ENCODE measurements at places on chromosomes 4 and X.

GRCh38 chrX:68043713-68044438 is 389.4 kb downstream of the OPHN1 start:
- no peak for DNase-seq

DNA sequence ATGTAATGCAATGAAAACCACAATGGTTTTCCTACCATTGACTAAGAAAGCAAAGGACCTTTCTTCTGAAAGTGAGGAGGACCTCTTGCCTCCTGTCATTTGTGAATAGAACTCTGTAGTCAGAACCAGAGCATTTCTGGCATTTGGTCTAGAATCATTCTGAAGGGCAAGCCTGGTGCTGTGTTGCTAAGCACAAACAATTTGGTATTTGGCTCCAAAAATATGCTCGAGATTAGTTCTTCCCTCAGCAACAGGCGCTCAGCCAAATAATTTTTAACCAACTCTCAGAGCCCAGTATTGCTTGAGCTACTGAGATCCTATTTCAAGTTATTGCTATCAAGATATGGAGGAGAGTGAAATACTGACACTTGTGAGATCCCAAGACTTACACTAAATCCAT is 71.0 kb downstream of the SNCA start:
- DNase-seq = no peak

DNA sequence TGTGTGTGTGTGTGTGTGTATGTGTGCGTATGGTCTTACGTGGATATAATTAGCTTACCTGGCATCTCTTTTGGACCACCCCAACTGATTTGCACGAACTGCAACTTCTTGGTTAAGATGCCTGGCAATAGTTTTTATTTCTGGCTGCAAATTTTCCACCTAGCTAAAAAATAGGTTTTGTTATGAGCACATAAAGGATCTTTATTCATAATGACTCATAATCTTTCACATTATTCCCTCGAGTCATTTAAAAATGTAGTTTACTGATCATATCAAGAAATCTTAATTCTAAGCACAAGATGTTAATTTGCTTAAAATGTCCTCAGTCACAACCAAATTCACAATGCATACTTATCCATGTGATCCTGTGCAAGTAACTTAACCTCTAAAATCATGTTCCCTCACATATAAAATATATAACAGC is 1.5 kb downstream of the COX18 start:
- no peak for DNase-seq

- DNase-seq = no peak
These were observed 32.7 kb upstream of the MAGED1 start for GRCh38 chrX:51860679-51861078.

DNA sequence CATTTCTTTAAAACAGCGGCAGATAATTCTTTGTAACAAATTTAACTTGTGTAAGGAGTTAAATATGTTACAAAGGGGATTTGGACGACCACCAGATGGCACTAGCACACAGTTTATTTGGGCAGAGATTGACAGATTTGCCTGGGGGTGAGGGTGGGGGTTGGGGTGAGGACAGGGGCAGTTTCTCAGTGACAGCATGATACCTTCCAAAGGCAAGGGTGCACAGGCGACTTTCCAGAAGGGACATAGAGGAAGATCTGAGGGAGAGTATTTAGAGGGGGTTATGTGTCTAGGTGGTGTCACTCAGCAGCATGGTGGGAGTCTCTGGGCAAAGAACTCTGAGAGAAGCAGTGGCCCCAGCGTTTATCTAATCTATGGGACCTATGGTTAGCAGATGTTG is 9.6 kb upstream of the TMA16 start:
- DNase-seq = peak; percentile 27

DNA sequence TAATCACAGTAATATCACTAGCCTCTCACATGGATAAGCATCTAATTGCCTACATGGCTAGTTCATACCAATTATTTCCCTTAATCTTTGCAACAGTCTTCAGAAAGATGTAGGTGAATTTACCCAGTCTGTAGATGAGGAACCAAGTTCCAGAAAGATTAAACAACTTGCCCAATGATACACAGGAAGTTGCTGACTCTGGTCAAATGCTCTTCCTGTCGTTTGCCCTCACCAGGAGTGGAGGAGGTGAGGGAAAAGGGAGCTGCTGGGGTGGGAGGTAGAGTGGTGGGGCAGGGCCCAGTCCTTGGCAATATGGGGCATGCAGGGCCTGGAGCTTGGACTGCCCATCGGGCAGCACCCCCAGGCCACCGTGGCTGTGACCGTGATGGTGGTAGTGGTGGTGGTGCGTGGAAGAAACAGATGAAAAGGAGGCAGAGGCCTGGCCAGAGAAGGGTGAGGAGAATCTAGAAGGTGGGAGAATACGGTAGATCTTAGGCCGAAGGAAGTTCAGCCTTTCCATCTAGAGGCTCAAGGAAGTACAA is 2.3 kb upstream of the KDM5C start:
- DNase-seq = no peak

- no peak for DNase-seq
These were observed 57.0 kb downstream of the CEP44 start for GRCh38 chr4:174340714-174341113.

DNA sequence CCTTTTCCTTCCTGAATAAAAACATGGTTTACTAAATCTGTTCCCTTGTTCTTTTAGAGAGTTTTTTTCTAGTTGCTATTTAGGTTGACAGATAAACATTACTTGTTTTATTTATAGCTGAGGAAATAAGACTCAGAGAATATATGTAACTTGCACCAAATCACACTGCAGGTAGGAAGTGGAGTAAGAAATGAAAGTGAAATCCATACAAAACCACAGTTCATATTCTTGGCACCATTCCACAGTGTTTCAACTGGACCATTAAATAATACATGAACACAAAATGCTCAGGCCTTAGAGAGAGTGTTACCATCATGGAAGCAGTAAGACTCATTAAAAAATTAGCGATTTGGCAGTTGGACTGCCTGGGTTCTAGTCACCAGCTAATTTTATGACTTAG is 326.9 kb upstream of the SLIT2 start:
- no peak for DNase-seq

DNA sequence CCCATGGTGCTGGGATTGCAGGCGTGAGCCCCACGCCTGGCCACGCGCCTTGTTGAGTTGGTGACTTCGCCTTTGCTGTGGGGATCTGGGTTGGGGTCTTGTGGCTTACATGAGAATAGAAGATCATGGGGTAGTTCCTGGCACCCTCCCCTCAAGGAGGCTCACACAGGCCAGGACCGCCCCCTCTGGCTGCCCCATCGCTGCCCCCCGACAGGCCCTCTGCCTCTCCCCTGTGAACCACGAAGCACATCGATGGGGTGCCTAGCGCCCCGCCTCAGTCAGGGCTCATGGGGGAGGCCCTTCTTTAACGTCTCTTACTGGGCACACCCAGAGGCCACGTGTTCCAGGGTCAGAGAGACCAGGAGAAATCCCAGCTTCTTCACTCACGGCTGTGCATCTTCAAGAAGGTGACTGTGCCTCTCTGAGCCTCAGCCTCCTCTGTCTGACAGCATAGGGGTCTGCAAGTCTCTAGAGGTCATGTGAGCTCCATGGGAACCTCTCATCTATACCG is 23.6 kb upstream of the SPON2 start:
- no peak for DNase-seq

- peak; percentile 6 for DNase-seq
These were observed 32.9 kb upstream of the STX18 start for GRCh38 chr4:4574792-4575191.

GRCh38 chrX:73851014-73852009 is 288.3 kb downstream of the CHIC1 start:
- DNase-seq = no peak

DNA sequence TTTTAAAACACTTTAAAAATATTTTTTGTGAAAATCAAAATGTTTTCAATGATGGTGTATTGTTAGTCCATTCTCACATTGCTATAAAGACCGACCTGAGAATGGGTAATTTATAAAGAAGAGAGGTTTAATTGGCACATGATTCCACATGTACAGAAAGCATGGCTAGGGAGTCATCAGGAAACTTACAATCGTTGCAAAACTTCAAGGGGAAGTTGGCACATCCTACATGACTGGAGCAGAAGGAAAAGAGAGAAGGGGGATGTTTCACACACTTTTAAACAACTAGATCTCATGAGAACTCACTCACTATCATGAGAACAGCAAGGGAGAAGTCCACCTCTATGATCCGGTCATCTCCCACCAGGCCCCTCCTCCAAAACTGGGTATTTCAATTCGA is 110.7 kb downstream of the TMEM47 start:
- no peak for DNase-seq

GRCh38 chr4:73892966-73893365 is 23.8 kb downstream of the CXCL1 start:
- no peak for DNase-seq

GRCh38 chr4:76804096-76804495 is 93.8 kb downstream of the SOWAHB start:
- no peak for DNase-seq

- no peak for DNase-seq
These were observed 74.5 kb upstream of the NOCT start for GRCh38 chr4:138941037-138941436.

DNA sequence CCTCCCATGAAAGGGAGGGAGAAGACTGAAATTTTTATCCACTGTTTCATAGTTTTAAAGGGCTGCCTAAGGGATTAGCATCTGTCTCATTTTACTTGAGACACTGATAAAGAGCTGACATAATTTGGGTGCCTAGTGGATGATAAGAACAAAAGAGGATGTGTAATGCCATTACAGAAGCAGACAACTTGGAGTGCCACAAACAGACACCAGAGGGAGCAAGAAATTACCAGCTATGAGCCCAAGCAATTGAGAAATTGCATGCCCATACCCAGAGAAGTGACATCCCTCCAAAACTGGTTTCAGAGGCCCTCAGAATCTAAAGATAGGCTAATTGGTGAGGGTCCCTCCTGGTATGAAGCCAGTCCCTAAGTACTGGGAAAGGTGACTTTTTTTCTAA is 38.5 kb upstream of the POU3F4 start:
- no peak for DNase-seq

- no peak for DNase-seq
These were observed 92.6 kb downstream of the WWC2 start for GRCh38 chr4:183191630-183192029.

DNA sequence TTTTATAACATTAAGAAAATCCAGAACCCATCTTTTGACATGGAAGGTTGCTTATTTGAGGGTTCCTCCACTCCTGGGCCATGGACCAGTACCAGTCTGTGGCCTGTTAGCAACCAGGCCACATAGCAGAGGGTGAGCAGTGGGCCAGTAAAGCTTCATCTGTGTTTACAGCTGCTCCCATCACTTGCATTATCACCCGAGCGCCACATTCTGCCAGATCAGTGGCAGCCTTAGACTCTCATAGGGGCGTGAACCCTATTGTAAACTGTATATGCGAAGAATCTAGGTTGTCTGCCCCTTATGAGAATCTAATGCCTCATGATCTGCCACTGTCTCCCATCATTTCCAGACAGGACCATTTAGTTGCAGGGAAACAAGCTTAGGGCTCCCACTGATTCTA is 58.6 kb downstream of the NDST4 start:
- DNase-seq = no peak

GRCh38 chr4:107746161-107746560 is 26.1 kb upstream of the PAPSS1 start:
- DNase-seq = no peak

- DNase-seq = no peak
These were observed 6.2 kb upstream of the GSPT2 start for GRCh38 chrX:51737091-51737490.

- DNase-seq = no peak
These were observed 62.3 kb downstream of the UCHL1 start for GRCh38 chr4:41318839-41319530.

DNA sequence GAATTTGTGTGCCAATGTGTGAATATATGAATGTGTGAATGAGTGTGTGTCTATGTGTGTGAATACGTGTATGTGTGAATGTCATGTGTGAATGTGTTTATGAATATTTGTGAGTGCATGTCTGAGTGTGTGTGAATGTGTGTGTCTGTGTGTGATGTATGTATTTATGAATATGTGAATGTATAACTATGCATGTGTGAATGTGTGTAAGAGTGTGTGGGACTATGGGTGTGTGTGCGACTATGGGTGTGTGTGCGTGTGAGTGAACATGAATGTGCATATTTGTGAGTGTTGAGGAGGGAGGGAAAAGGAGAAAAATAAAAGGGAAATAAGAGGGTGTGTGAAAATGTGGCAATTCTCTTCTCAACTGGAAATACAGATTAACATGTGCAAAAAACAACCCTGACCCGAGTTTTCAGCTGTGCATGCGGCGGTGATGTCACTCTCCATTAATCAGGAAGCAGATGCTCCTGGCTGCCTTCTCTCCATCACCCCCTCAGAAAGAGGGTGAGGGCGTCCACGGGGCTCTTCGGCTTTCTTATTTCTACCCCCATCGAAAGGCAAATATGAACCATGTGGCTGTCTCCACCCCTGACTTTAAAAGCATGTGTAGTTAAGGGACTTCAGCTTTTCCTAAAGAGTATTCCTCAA is 219.8 kb downstream of the MAML3 start:
- DNase-seq = no peak

- no peak for DNase-seq
These were observed 27.7 kb downstream of the PAK3 start for GRCh38 chrX:111123606-111124179.

GRCh38 chr4:99808260-99808857 is 8.3 kb upstream of the DAPP1 start:
- peak; percentile 56 for DNase-seq

GRCh38 chr4:176999935-177000543 is 207.3 kb upstream of the VEGFC start:
- no peak for DNase-seq

- no peak for DNase-seq
These were observed 162.4 kb upstream of the GPRIN3 start for GRCh38 chr4:89469930-89470375.

GRCh38 chrX:118507766-118508165 is 12.2 kb downstream of the DOCK11 start:
- no peak for DNase-seq

DNA sequence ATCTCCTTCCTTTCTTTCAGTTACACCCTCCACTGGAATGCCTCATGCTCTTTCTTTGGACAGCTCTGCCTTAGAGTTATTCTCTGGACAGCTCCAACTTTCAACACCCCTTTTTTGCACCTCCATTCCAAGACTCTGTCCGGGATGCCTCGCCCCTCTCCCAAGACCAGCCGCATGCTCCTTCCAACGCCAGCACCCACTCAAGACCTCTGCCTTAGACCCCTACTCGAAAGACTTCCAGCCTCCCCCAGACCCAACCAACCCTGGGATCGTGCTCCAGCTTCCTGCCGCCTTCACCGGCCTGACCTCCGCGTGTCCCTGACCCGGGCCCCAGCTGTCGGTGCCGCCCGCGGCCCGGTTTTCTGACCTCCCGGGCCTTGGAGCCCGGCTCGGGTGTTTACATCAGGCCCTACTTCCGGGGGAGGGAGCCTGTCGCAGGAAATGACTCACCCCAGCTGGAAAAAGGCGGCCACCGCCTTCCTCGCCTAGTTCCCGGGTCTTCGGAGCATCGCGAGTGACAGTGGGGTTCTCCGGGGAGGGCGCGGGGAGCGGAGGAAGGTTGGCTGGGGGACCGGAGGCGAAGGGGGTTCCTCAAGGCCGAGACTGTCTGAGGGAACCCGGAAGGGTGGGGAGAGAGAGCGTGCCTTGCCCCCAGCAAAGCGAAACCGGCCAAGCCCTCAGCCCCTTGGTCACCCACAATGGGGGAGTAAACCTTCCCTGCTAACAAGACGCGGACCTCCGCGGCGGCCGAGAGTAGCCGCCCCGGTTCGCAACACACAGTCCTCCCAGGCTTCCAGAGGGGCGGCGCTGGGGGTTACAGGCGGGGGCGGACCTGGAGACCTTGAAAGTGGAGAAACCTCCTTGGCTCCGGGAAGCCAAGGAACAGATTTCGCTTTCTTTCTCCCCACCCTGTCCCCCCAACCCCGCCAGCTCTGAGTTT is at the start of gene WDR45:
Gene WDR45 (minus strand): TSS at position 399 of the 940 bp plus-strand sequence. CDS start 1,792 bp downstream, outside the sequence.
- peak; percentile 55 for DNase-seq

GRCh38 chrX:23062359-23062758 is 62.6 kb downstream of the DDX53 start:
- no peak for DNase-seq

GRCh38 chr4:145709336-145709735 is 29.4 kb downstream of the C4orf51 start:
- DNase-seq = no peak

Measured in stimulated activated CD8-positive, alpha-beta memory T cell treated with anti-CD3 and anti-CD28 coated beads, Interleukin-12 subunit alpha, Interleukin-12 subunit beta, amount 100 ng/mL, for 1 hour (primary cell).